Panc1 (cell line): ENCODE measurements at places on chromosomes 5 and 9.

DNA sequence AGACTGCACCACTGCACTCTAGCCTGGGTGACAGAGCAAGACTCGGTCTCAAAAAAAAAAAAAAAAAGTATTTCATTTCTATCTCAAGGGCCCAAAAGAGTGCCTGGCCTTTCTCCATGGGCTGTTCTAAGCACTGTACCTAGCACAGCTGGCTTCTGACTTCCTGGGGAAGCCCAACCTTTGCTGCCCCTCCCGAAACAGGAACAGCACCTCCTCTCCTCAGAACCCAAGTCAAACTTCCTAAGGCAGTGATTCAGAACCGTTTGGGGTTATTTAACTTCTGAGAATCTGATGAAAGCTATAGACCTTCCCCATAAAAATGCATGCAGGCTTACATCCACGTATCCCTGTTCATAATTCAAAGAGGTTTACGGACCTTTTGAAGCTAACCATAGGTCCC is 57.8 kb downstream of the NRG2 start:
- DNase-seq = no peak

DNA sequence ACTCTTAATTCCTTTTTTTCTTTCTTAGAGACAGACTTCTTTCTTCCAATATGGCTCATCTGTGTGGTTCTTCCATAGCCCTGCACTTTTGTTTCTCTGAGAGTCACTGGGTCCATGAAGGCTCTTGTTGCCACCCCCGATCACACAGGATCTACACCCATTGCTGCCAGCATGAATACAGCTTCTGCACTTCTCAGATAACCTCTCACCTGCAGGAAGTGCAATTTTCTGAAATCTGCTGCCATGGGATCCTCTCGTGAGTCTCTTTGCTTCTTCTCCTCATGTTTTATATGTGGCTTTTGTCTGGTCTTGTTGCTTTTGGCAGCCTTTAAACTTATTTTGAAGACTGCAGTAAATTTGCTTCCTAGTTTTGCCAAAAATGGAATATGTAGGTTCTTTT is 171.2 kb downstream of the TMEM167A start:
- DNase-seq = no peak

- DNase-seq = no peak
Observed at GRCh38 chr5:144169904-144170275, 569 bp downstream of the YIPF5 start.

- DNase-seq = no peak
Observed at GRCh38 chr9:101858026-101858425, 119.6 kb upstream of the GRIN3A start.

DNA sequence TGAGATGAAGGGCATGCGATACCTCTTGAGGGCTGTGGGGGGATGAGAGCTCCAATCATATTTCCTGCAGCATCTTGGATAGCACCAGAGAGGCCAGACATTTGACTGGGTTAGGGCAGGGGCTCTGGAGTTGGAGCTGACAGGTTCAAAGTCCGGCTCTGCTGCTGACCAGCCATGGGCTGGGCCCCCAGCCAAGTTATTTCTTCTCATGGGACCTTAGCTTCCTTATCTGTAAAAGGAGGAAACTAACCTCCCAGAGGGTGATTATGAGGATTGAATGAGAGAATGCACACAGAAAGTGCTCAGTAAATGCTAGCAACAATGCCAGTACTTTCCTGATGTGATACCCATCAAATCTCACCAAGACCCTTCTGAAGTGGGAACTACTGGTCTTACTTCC is 65.2 kb upstream of the SLC25A51 start:
- DNase-seq = no peak

- no peak for DNase-seq
Observed at GRCh38 chr5:171667341-171668096, 118.1 kb upstream of the SMIM23 start.

DNA sequence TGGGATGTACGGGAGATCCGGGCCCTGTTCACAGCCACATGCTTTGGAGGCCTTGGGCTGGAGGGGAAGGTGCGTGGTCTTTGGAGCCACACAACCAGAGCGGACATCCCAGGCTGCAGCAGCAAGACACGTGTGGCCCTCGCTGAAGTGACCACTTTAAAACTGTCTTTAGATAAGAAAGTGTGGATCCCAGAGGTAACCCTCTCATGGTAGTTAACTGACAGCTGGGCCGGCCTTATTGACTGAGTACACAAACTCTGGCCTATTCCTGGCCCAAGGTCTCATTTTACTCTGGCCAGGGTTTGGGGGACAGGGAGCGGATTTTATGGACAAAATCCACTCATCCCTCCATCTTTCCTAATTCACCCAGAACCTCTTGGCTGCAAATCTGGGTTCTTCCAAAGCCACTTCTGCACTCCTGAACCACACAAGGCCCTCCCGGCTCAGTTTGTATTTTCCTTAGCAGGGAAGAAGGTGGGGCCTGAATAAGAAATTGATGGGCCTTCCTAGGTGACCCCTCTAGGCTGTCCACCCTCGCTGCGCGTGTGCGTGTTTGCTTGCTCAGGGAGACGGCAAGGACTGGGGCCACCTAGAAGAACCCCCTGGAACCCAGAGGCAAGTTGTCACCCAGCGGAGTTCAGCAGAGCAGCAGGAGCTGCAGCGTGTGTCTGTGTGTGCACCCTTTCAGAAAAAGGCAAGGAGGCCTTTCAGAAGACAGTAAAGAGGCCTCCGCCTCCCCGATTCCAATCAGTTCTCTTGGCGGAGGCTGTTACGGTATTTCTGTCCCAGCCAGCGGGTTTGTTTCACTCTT is 73.3 kb upstream of the ORM1 start:
- no peak for DNase-seq

- no peak for DNase-seq
Observed at GRCh38 chr5:173486355-173487225, 129.9 kb downstream of the BOD1 start.

DNA sequence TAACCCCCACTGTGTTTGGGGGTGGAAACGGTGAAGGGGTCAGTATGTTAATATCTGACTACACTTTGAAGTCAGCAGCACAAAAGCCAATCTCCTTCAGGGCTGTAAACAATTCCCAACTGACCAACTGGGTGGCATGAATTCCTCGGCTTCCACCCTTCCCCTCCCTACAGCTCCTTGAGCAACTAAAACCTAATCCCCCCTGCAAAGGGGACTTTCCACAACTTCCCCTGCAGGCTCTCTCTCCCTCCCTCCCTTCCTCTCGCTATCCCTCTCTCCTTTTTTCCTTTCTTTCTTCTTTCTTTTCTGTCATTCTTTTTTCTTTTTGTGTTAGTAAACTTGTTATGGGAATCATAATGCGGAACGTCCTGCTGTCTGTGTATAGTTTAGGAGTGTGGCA is 65.1 kb upstream of the PTCH1 start:
- DNase-seq = no peak

- no peak for DNase-seq
Observed at GRCh38 chr5:33883482-33883881, 8.3 kb downstream of the ADAMTS12 start.

GRCh38 chr9:127188396-127188795 is 66.0 kb upstream of the ANGPTL2 start:
- no peak for DNase-seq

GRCh38 chr9:87620731-87621322 is 105.1 kb upstream of the CTSL start:
- DNase-seq = no peak

- DNase-seq = no peak
Observed at GRCh38 chr9:100160021-100160420, 61.0 kb downstream of the INVS start.

GRCh38 chr5:142327111-142327842 is 2.5 kb upstream of the SPRY4 start:
- DNase-seq = no peak

DNA sequence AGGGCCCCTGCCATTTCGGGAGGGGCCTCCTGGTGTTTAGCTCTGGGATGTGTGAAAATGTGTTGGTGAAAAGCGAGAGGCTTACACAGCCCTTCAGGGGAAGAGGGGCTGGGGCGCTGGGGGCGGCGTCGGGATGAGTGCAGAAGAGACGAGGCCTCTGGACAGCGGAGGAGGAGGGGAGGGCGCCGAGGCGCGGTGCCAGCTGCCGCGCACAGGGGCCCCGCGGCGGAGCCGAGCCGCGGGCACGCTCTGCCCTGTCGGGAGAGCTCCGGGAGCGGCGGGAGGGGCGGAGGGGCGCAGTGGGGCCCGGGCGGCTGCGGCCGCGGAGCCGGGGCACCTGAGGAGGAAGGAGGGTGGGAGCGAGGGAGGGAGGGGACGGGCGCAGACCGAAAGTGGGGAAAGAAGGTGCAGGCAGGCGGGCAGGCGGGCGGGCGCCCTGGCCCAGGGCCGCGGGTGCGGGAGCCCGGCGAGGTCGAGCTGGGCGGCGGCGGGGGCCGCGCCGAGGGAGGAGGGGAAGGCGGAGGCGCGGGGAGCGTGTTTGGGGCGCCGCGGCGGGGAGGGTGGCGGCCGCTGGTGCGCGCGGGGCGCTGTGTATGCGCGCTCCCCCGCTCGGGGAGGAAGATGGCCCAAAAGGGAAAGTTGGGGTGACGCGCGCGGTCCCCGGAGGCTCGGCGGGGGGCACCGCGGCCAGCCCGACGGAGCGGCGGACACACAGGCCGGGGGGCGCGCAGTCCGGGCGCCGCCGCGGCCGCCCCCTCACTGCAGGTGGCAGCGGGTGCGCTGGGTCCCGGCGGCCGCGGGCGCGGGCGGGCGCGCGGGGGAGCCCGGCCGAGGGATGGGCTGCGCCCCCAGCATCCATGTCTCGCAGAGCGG is at the start of gene PDE8B:
Gene PDE8B (plus strand): TSS at position 590 of the 873 bp plus-strand sequence. CDS start 246 bp downstream, at position 836.
- DNase-seq = no peak

DNA sequence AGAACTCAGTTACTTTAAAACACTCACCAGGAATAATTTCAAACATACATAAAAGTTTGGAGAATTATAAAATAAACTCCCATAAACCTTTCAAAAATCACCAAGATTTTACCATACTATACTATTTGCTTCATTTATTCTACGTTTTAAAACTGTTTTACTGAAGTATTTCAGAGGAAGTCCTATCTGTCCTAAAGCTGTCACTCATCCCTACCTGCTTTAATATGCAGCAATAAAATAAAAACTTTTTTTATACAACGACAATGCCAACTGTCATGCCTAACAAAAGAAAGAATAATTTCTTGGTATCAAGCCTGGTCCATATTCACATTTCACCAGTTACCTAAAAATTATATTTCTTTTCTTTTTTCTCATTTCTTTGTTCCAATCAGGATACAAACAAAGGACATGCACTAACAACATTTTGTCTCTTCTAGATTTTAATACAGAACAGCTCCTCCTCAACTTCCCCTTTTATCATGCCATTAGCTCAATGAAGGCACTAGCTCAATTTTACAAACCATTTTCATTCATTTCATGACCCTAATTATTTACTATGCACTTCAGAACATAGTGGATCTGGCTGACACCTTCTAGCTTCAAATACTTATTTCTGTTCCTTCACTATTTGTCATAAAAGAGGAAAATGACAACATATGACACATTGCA is 135.2 kb downstream of the GNAQ start:
- DNase-seq = no peak

DNA sequence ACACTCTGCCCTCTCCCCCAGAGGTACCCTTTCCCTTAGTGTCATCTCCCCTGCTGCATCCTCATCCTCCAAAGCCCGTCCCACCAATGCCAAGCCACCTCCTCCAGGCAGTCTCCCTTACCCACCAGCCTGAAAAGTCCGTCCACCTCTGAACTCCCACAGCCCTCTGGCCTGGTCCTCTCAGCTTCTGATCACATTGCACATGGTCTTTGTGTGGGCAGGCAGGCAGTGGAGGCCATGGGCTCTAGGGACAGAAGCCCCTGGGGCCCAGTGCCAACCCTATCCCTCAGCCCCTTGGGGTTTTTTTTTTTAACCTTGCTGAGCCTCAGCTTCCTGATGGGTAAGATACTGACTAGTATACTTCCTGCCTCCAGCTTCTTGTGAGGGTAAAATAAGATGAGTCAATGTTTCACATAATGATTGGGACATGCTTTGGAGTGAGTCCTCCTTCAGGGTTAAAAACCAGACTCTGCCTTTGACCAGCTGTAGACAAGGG is 19.4 kb downstream of the CSF1R start:
- DNase-seq = no peak

DNA sequence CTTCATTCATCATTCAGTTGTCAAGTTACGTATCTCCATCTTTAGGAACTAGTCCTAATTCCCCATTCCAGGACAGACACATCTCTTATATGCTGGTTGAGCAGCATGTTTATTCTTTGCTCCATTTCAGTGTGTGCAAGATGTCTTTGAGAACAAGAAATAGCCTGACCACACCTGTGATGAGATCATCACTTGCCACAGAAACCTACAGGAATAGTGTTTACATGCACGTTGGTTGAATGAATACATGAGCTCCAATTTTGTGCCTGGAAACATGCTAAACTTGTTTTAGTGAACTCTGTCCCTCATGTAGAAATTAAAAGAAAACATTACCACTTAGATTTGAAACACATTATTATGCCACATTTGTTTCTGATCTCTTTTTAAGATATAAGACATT is 489.1 kb downstream of the CDH18 start:
- no peak for DNase-seq

- DNase-seq = no peak
Observed at GRCh38 chr5:78260771-78261170, 33.7 kb downstream of the AP3B1 start.

GRCh38 chr5:137498301-137498735 is 808 bp downstream of the SPOCK1 start:
- no peak for DNase-seq

DNA sequence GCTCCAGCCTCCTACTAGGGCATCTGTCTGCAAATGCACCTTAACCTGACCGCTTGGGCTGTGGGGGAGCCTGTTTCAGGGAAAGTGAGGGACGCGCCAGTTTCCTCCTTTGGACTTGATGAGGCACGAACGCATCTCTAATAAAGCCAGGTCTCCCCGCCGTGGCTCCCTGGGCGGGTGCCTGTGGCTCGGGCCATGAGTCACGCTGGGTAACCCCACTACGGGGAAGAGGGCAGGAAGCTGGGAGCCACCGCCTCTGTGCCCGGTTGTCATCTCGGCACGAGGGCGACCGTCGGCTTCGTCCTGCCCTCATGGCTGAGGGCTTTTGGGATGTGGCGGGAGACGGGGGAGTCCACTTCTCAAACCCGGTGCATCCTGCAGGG is 12.1 kb downstream of the NOTCH1 start:
- DNase-seq = no peak

DNA sequence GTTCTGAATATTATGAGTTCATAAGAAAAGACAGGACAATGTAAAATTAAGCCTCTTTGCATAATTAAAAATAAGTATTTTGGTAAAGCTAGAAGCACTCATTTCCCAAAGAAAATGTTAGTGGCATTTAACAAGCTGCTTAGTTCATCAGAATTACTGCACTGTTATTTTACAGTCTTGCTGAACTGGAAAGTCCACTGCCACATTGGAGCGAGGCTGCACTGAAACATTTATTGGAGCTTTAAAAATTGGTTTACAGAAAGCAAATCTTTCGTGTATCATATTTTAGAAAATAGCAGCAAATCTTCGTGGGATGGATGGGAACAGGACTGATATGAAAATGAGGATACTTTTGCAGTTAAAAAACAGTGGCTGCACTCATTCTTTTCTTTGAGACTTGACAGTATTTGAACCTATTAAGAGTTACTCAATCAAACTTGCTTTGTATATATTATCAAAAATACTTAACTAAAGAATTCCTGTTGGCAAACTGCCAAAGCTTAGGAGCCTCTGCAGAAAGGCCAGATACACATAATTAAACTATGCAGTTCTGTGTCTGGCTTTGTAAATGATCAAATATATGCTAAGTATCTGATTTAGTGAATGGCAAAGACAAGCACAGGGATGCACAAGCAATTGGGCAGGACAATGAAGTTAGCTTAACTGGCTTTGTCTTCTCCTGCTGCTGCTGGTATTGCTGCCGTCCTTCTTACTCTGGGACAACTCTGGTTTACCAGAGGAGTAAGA is 16.5 kb upstream of the FBXL7 start:
- DNase-seq = no peak
